ENCODE measurements at places on chromosomes 12 and 14.

- DNase-seq = no peak
Observed at GRCh38 chr12:3571323-3571722, 80.3 kb downstream of the PRMT8 start.

DNA sequence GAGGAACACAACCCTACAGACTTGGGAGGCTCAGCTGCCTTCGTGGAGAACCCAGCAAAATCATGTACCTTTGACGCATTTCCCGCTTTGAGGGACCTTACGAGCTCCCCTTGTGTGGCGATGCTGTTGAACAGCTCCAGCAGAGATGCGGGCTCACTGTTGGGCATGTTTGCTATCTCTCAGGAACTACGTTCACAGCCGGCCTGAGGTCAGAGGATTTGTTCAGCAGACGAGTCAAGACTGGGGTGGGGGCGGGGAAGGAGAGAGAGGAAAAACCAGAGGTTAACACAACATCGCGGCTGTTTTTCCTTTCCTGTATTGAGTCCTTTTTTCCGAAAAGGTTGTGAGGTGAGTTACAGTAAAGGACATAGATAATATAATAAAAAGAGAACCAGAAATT, 45.9 kb downstream of the SLC25A47 start:
- no peak for DNase-seq

DNA sequence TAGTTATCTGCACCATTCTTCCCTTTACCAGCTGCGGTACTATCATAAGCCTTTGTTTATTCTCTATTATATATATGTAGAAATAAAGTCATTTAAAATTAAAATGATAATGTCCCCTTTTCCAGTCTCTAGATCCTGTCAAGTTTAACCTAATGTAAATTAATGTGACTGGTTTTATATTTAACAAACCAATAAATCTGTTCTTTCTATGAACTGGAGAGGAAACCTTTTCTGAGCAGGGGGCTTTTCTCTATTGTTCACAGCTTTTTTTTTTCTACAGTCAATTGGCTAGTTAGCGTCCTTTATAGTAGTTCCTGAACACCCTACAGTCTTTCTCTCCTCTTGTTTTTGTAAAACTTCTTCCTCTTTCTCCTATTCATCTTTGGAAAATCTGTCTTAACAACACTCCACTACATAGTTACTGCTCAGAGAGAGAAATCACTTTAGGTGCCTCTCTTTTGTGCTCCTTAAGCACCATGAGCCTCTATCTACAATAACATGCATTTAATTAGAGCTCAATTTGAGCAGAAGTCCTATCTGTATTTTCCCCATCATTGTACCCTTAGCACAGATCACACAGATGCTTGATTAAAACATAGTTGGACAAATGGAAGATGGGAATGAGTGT, 332.6 kb upstream of the SYT1 start:
- no peak for DNase-seq

DNA sequence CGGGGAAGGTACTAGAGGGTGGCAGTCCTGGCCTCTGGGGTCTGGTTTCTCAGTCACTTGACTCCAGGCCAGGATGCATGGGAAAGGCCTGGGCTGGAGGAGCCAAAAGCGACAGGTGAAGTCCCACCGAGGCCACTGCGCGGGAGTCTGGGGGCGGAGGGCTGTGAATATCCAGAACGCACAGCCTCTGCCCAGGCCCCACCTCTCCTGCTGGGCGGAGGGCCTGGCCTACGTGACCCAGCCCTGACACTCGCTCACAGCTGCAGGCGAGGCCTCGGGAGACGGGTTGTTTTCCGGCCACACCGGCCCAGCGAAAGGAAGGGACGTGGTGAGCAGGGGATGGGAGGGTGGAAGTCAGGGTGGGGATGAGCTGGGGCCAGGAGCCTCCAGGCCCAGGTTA, 91.2 kb downstream of the RFLNA start:
- no peak for DNase-seq

All from keratinocyte (primary cell).